Kasumi-1 (cell line): ENCODE measurements at places on chromosomes 1 and 21.

DNA sequence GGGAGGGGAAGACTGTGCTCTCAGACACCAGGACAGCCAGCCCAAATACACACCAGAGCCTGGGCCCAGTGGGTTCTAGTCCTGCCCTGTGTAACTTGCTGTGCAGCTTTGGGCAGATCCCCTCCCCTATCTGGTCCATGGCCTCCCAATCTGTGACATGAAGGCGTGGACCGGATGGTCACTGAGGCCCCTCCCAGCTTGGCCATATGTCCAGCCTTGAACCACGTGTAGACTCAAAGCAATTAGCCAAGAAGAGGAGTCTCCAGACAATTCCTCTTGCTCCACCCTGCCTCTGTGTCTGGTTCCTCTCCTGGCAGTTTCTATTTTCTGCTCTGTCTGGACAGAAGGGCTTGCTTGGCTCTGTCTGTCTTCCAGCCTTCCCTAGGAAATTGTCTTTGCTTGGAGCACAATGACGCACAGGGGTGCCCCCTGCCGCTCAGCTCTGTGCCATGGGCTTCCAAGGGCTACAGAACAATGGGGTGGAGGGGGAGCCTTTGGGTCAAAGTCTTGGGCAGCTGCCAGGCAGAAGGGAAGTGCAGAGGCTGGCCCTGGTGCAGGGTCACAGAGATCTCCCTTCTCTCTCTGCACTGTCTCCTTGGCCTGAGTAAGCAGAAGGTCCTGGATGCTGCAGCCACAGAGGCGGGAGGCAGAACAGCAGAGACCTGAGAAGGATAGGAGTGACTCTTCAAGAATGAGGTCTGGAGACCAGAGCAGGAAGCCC is 66.1 kb downstream of the TENT5C start:
- no peak for DNase-seq

DNA sequence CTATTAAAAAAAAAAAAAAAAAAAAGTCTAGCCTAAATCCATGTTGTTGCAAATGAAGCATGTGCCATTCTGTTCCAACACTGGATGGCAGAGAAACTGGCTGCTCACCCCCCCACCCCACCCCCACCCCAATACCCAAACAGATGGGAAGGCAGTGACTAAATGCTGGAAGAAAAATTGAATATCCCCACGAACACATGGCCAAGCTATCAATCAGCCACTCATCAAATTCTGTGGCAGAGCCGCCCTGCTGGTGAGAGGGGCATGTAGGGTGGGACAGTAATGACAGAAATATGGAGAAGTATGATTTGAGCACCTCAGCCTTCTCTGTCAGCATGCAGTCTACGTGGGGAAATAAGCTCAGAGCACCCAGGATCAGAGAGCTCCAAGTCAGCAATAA is 34.1 kb downstream of the OPTC start:
- no peak for DNase-seq

GRCh38 chr1:110248746-110249145 is 38.6 kb downstream of the KCNC4 start:
- no peak for DNase-seq

DNA sequence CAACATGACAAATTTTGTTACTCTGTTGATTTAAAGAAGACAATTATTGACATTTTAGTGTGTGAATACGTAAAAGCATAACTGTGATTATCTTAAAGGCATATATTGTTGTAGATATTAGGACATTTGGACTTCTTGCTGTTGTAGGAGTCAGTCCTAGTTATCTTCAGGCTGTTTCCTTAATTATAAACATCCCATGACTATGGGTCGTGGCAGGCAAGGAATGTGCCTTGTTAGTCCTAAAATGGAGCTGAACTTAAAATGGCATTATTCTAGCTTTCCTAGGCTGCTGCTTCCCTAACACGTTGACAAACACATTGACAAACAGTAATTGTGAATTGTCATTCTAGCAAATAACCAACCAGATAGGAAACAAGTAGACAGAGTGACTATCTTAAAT is 4.4 kb upstream of the MPZL1 start:
- no peak for DNase-seq

- no peak for DNase-seq
Observed at GRCh38 chr1:38120552-38121230, 74.1 kb upstream of the POU3F1 start.

DNA sequence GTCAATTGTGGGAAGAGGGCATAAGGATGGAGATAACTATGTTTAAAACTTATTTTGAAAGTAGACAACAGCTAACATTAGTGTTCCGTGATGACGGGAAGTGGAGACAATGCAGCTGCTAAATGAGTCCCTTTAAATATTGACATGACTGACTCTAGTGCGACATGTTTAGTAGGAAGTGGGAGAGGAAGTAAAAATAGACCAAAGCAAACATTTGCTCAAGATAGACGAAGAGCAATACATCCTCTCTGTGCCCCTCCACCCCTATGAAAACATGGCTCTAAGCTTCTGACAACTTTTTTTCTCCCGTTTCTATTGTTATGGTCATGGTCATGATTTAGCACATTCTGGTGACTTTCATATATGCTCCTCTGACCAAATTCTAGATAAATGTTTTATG is 60.0 kb upstream of the HMCN1 start:
- no peak for DNase-seq

DNA sequence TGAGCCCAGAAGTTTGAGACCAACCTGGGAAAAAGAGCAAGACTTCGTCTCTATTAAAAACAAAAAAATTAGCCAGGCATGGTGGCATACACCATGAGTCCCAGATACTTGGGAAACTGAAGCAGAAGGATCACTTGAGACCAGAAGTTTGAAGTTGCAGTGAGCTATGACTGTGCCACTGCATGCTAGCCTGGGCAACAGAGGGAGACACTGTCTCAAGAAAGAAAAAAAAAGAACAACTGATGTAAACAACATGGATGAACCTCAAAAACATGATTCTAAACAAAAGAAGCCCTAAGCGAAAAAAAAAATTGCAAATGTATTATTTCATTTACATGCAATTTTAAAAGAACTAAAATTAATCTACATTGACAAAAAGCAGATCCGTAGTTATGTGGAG is 9.0 kb downstream of the LRRC40 start:
- no peak for DNase-seq

- DNase-seq, result no peak
Observed at GRCh38 chr1:183180218-183180617, 5.8 kb upstream of the LAMC2 start.

GRCh38 chr1:21541835-21542234 is 32.6 kb downstream of the ALPL start:
- no peak for DNase-seq

- DNase-seq, result no peak
Observed at GRCh38 chr1:192462616-192463015, 113.0 kb upstream of the RGS1 start.

DNA sequence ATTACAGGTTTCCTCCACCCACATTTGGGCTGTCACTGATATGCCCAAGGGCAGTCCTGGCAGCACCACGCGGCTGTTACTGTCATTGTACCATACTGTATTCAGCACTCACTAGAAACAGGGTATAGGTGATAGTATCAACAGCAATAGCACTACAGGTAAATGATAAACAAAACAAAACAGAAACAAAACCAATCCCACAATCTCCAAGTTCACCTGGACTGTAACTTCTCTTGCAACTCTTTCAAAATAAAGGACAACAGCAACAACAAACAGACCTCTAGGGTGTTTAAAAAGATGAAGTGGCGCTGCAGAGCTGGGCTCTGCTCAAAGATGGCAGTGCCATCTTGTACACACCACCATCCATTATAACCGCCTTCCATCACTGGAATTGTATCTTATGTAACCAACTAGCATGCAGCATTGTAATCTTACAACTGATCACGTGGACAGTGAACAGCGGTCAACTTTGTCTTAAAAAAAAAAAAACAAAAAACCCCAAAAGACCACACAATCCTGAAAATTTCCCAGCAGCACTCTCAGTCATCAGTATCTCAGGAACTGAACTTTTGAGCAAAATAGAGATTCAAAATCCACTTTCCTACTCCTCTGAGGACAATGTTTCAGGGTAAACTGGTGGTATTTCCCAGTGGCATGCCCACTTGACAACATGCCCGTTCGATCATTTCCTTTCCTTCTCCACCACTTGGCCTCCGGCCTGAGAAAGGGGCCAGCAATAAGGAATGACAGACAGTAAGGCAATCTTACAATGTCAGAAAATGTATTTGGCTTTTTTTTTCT is 3.8 kb downstream of the IRF2BP2 start:
- peak; percentile 35 for DNase-seq

- DNase-seq, result peak; percentile 94
Observed at GRCh38 chr1:153545067-153546055, at the start of gene S100A4. TSS of gene S100A4 (minus strand) at chr1:153545806. CDS start at chr1:153544794, 1,012 bp downstream.
